ENCODE measurements at places on chromosomes 4 and X.

GRCh38 chrX:46865281-46865680 is 28.4 kb downstream of the RP2 start:
- no peak for DNase-seq

- DNase-seq = no peak
Observed at GRCh38 chrX:37781081-37781480, 1.2 kb downstream of the CYBB start.

- no peak for DNase-seq
Observed at GRCh38 chrX:16978193-16978984, 31.9 kb downstream of the REPS2 start.

DNA sequence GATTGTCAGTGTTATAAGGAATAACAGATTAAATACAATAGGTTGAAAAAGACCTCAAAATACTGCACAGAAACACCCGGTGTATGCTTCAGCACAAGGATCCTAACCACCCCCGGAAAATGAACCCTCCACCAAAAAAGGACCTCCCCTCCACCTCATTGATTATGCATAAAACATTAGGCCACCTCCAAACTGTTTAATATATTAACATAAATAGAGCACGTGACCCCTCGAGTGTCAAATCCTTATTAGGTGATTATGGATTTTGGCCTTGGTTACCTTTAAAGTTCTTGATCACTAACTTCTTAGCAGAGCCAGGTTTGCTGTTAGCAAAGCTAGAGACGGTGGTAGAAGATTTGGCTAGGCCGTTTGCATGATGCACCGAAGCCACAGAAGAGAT is 958 bp downstream of the CUL4B start:
- no peak for DNase-seq

- no peak for DNase-seq
Observed at GRCh38 chrX:49106930-49107329, 16.6 kb downstream of the GPKOW start.

DNA sequence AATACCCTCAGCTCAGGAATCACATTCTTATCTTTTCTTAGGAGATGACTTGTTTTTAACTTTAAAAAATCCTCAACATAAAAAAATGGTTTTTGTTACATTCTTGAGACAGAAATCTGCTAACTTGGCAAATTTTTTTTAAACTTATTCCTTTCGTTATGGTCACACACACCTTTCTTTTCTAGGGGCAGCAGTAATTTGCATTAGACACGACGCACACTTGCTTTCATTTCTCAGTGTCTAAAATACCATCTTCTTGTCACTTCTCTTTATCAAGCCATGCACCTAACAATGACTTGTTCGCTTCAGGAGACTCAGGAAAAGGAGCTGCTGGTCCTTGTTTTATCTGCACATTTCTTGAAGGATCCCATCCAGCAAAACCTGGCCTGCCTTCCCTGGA is 112.6 kb upstream of the TBL1X start:
- DNase-seq = no peak

GRCh38 chr4:11421116-11421515 is 7.6 kb downstream of the HS3ST1 start:
- no peak for DNase-seq

DNA sequence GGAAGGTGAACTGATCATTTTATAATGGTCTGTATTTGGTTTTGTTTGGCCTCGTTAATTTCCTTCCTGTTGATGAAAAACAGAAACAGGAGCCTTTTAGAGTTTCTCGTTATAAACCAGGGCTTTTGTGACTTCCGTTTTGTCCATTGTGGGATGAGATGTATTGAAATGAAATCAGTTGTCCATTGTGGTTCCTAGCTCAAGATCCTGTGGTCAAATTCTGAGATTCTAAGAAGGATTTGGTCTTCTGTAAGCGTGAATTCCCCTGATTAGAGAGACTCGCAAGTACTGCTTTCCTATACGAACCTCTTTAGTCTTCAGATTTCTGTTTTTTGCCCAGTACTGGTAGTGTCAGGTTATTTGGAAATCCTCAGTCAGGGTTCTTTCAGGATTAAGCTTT is 101.7 kb downstream of the RAPGEF2 start:
- DNase-seq = no peak

GRCh38 chr4:122403861-122404260 is 25.1 kb downstream of the ADAD1 start:
- no peak for DNase-seq

DNA sequence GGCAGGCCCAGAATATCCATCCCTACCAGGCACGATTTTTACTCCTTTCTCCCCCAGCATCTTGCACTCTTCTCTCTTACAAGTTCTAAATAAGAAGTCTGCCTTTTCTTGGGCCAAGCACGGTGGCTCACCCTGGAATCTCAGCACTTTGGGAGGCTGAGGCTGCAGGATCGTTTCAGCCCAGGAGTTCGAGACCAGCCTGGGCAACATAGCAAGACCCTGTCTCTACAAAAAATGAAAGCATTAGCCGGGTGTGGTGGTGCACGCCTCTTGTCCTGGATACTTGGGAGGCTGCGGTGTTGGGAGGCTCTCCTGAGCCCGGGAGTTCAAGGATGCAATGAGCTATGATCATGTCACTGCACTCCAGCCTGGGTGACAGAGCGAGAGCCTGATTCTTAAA is 64.8 kb downstream of the IRF2 start:
- no peak for DNase-seq

GRCh38 chr4:176099314-176099713 is 33.7 kb downstream of the WDR17 start:
- no peak for DNase-seq

DNA sequence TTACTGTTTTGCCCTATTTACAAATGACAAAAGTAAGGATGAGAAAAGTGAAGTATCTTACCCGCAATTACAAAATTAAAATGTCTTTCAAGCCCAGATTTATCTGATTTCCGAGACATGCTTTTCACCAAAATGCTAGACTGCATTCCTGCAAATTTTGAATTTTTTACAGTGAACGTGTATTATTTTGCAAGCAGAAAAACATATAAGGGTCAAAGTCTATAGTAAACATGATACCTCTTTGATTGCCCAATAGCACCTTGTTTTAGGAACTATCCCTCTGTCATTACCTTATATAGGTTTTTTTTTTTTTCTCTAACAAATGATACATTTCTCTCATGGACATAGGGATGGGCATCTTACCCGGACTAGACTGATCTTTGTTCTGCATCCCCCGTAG is 134.2 kb upstream of the RAP2C start:
- no peak for DNase-seq

GRCh38 chr4:829761-830600 is 4.1 kb upstream of the CPLX1 start:
- no peak for DNase-seq

DNA sequence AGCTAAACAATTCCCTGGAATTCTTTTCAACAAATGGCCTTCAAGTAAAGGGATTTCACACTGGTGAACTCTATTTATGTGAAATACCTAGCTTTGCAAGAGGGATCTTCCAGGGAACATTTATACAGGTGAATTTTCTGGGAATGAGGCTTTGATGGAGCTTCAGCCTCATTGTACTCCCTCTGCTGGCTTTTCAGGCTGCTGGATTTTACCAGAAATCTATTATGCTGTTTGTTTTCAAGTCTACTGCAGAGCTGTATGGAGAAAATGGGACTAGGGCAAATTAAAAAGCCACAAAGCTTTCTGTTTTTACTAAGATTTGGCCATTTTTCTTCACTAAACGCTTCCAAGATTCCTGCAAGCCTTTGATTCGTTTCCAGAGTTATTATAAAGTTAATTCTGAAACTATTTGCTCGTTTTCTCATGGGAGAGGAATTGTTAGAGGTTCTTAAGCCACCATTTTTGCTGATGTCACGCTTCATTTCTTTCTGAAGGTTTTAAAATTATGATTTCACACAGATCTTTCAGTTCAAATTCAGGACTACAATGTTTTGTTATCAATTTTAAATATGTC is 31.6 kb downstream of the KDM6A start:
- no peak for DNase-seq

DNA sequence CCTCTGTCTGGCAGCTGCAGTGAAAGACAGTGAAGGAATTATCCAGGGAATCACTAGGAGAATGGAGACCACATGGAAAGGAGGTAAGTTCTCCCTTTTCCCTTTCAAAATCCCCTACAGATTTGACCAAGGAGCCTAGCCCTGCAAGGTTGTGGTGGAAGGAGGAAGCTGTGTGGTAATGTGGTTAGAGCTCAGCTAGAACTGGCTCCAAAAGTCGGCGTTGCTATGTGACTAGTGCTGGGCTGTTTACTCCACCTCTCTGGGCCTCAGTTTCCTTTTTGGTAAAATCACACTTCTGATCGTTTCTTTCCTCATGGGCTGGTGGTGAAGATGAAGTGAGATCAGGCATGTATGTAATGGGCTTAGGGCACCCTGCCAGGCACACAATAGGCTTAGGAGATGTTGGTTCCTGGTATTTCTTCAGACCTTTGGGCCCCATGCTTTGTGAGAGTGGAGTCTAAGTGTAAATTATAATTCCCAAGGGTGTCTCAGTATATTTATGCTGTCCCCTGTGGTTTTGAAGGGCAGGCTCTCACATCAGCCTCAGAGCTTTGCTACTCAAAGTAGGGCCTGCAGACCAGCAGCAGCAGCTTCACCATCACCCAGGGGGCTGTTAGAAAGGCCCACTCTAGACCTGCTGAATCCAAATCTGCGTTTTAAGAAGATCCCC is 183.7 kb upstream of the BCOR start:
- DNase-seq = no peak

GRCh38 chrX:20973038-20973437 is 401.2 kb upstream of the CNKSR2 start:
- DNase-seq = no peak

- DNase-seq = no peak
Observed at GRCh38 chrX:8083286-8083685, 87.8 kb downstream of the VCX2 start.

DNA sequence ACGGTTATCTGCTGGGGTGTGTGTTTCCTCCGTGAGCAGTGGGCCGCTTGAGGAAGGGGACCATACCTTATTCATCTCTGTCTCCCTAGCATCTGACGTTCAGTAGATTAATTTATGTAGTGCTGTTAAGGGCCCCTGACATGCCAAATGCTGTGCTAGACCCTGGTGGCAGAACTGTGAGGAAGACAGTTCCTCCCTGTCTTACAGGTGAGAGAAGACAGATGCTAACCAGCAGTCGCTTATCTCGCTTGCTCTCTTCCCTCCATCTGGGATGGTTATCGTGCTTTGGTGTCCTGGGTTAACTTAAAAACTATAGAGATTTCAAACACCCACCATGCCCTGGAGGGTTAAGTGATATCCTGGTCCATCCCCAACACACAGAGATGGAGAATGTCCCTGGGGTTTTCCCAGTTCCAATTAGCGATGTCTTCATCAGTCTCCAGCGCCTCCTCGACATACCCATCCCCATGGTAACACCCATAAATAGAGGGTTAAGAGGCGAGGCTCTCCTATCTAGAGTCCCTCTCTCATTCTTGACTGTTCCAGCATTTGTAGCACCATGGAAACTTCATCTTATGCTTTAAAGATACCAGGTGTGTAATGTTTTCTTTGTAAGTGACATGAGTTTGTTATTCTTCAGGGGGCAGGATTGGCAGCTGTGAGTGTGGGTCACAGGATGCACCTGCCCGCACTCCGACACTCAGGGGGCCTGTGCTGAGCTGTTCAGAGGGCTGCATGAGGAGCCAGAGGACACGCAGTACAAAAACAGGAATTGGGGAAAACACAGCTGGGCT is 135.2 kb downstream of the STK32B start:
- DNase-seq = no peak

Measured in stimulated activated CD8-positive, alpha-beta memory T cell treated with anti-CD3 and anti-CD28 coated beads, Interleukin-7, amount 100 ng/mL, for 1 hour (primary cell).